SW480 (cell line): ENCODE measurements at places on chromosomes 2 and 18.

DNA sequence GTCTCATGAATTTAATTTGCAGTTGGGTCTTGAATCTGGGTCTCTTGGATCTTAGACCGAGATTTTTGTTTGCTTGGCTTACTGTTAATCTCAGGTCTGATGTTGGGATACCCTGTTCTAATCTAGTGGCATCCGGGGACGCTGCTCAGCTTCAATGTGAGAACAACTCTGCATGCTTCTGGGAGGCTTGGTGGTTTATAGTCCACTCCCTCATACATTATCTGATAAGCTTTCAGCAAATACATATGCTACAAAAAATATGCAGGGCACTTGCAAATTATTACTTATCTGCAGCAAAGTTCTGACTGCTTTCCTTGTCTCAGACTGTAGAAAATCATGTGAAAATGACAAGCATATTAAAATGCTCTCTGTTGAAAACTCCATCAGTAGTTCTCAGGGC lies 39.4 kb downstream of the RNF144A start:
- DNase-seq = no peak

- DNase-seq = no peak
These were observed 5.0 kb downstream of the ARL4C start for GRCh38 chr2:234491897-234492296.

GRCh38 chr2:191474464-191474863 lies 203.5 kb upstream of the NABP1 start:
- DNase-seq = no peak

DNA sequence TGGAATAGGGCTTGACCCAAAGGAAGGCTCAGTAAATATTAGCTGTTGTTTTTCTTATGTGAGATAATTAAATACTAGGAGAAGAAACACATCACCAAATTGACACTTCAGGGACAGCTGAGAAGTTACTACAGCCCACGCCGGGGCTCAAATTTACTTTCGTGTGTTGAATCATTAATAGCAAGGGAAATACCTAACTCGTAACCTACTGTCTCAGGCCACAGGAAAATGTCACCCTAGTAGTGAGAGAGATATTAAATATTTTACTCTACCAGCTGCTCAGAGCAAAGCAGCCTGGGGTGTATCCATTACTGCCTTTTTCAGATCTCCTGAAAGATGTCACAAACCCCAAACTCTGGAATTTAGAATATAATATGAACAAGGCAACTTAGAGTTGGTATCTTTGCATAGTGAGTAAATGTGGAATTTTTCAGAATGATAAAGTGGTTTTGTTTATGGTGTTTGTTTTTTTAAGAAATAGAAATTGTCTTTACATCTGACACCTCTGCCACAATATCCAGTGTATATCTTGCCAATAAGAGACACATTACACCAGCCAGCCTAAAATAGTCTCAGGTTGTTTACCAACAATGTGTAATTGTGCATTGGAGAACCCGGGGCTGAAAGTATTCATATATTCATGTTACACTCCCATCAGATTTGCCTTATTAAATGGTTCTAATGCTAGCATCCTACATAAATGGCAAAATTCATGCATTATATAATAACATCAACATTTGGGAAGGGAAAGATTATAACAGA lies 48.4 kb downstream of the ATP8B1 start:
- DNase-seq = no peak

DNA sequence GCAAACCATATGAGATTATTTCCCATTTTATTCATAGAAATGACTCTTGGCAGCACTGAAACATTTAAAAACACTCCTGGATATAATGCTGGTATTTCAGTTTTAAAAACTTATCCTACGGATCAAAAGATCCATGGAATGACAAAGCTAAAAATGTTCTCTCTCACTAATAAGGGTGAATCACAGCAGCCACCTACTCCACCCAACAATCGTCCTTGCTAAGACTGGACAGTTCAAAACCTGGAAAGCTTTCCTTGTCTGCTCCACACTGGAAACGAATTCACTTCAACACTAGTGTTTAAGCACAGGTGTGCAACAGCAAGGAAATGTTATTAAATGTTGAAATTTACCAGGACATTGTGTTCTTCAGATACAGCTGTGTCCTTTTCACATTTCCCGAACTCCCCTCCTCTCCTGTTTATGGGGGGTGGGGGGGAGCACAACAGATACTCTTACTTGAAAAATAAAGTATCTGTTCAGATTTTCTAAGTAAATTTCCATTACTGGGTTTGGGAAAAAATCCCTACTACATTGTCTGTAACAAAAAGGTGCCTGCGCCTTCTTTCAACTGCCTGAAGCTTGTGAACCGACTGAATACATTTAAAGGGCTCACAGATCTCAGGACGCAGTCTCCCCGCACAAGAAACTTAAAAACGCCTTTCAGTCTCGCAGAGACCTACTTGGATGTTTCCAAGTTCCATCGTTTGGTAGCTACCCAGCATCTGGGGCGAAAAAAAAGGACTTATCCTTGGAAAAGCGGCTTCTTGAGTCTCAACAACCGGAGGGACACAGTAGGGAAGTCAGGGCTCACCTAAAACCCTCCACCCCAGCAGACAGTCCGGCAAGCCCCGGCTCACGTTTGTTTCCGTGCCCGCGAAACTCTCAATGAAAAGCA lies 1.3 kb downstream of the YWHAQ start:
- peak; percentile 38 for DNase-seq

- DNase-seq = no peak
These were observed 280.3 kb upstream of the ZSWIM2 start for GRCh38 chr2:187129306-187129705.

DNA sequence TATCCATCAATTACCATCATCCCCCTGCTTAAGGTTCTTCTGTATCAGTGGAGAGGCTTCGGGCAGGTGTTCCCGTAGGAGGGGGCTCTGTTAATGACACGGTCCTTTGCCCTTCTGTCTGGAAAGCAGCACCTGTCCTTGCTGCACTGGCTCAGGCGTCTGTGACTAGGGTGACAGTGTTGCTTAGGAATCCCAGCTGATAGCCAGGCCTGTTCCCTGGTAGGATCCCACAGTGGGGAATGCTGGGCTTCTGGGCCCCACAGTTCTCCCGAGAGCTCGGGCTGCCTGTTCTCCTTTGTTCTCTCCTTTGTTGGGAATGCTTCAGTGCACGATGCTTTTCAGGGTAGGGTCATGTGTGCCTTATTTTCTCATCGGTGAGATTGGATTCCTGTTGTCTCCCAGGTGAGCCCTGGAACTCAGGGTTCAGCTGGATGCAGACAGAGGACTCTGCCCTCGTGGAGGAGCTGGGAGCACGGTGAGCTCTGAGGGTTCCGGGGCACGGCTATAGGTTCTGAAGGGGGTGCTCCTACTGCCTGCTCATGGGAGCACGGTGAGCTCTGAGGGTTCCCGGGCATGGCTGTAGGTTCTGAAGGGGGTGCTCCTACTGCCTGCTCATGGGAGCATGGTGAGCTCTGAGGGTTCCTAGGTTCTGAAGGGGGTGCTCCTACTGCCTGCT lies 9.6 kb downstream of the SNTG2 start:
- no peak for DNase-seq

- no peak for DNase-seq
These were observed 114.0 kb upstream of the STON1 start for GRCh38 chr2:48415836-48416515.

DNA sequence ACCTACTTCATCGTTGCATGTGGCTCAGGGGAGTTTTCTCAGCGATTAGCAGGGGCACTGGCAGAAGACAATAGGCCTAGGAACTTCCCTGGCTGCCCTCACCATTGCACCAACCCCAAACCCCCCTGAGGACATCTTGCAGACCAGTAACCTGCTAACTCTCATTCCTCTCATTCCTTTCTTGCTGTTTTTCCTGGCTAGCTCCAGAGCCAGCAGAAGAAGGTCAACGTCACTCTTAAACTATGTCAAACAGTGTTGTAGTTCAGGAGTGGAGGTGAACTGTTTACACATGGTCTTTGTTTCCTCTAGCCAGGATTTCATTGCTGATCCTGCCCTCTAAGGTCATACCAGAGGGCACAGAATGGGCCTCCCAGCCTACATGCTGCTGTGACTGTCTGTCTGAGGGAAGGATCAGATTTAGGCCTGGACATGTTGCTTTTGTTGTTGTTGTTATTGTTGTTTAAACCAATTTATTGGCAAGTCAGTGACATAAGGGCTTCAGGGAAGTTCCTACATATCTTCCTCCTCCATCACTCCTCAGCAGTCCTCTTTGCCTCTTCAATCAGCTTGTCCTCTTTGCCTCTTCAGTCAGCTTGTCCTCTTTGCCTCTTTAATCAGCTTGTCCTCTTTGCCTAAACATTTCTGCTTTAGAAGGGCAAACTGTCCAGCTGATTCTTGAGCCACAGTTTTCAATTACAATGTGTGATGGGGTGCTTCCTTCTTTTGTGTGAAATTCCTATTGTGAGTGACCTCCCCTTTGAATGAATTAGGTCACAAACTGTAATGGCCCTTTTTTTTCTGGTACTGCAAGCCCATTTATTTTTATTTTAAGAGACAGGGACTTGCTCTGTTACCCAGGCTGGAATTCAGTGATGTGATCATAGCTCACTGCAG lies 471.9 kb upstream of the TNP1 start:
- DNase-seq = peak; percentile 8

DNA sequence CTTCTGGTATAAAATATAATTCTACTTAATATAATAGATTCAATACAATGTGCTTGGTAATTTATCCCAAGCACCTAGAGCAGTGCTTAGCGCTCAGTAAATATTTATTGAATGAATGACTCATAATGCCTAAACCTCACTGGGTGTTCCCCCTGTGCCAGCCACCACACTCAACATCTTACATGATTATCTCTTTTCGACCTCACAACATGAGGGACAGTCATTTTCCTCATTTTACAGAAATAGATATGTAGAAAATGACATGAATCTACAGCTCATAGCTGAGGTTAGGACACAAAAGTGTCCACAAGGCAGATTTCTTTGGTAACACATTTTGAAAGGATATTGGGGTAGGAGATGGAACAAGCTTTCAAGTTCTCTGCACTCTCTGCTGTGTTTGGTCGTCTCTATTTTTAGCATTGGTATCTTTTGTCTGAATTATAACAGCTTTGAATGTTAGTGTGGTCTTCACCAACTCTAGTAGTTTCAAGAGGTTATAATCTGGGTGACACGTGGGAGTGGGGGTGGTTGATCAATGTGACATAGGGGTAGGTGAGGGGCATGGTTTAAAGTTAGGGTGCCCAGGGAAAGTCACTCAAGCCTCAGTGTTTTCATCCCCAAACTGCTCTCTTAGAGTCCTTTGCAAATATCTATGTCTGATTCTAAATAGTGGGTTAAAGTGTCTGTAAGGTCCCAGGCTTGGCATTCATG lies 9.8 kb downstream of the MYOM1 start:
- DNase-seq = no peak

- no peak for DNase-seq
These were observed 2.0 kb upstream of the RAB17 start for GRCh38 chr2:237592425-237592980.

- DNase-seq = no peak
These were observed 123.4 kb upstream of the PDE1A start for GRCh38 chr2:182550234-182550633.

DNA sequence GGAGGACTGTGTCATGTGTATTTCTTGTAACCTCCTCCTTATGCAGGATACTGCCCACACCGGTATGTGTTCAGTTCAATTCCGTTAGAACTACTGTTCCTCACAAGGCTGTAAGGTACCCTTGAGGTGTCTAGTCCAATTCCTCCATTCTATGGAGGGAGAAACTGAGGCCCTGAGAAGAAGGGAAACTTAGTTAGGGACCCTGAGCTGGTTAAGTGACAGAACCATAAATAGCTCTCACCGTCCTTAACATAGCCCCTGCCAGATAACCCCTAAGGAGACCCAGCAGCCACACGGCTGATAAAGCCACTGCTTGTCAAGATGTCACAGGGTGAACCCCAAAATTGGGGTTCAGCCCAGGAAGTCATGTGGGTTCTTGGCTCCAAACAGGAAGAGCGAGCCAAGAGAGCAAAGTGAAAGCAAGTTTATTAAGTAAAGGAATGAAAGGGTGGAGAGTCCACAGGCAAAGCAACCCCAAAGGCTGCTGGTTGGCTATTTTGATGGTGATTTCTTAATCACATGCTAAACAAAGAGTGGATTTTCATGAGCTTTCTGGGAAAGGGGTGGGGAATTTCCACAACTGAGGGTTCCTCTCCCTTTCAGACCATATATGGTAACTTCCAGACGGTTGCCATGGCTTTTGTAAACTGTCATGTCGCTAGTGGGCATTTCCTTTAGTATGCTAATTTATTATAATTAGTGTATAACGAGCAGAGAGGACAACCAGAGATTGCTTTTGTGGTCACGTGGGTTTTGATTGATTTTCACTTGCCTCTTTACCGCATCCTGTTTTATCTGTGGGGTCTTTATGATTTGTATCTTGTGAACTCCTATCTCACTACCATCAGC lies 83.4 kb upstream of the RTN4 start:
- no peak for DNase-seq

- DNase-seq = no peak
These were observed 21.3 kb upstream of the MAPRE2 start for GRCh38 chr18:35019933-35020332.

DNA sequence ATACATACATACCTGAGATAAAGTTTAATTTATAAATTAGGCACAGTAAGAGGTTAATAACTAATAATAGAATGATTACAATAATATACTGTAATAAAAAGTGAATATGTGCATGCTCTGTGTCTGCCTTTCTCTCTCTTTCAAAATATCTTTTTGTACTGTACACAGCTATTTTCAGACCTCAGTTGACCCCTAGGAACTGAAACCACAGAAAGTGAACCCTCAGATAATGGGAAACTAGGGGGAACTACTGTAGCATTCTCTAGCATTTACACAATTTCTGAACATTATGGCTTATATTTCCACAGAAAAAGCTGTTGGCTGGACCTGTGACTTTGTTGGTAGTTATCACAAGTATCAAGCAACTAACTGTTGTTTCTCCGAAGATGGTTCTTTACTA lies 25.9 kb downstream of the WDR75 start:
- no peak for DNase-seq

- DNase-seq = peak; percentile 25
These were observed 199.1 kb upstream of the CHAC2 start for GRCh38 chr2:53568469-53568868.

DNA sequence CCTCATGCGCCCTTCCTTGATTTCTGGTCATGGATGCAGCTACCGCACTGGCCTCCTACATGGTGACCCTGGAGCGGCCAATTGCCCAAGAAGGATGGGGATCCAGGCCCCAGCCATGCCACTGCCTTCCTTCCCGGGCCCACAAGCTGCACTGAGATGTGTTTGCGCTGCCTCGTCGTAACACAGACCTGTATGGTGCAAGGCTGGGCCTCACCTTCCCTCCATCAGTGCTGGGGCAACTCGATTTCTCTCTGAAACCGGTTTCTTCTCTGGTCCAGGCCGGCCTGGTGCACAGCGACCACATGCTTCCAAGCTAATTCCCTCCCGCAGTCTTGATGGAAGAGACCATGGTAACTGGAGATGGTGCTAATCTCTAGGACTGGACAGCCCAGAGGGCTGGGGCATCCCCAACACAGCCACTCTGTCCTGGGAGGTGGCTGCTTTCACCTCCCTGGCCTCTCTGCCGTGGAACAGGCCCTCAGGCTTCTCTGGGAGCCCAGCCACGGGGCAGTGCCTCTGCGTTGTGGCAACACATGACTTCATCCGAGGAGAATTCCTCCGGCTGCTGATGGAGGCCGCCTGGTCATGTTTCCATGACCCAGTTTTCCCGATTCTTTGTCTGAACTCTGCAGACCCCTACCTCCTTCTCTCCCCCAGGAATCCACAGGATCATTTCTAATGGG lies 184.2 kb downstream of the GLI2 start:
- no peak for DNase-seq
